ENCODE measurements at places on chromosomes 5 and 9. TPM values are rescaled to one million over a fixed set of nuclear protein-coding genes. Genes with fewer than 3 reads are reported as not detected.
A peak's percentile ranks its signal among the peaks of the same experiment; 100 is the strongest.

- no peak for DNase-seq
These were observed 19.7 kb downstream of the LCP2 start for GRCh38 chr5:170277867-170278281.

GRCh38 chr5:139985733-139986132 is 57.4 kb downstream of the NRG2 start:
- no peak for DNase-seq

- DNase-seq = no peak
These were observed 27.5 kb downstream of the SEC61B start for GRCh38 chr9:99249619-99250018.

DNA sequence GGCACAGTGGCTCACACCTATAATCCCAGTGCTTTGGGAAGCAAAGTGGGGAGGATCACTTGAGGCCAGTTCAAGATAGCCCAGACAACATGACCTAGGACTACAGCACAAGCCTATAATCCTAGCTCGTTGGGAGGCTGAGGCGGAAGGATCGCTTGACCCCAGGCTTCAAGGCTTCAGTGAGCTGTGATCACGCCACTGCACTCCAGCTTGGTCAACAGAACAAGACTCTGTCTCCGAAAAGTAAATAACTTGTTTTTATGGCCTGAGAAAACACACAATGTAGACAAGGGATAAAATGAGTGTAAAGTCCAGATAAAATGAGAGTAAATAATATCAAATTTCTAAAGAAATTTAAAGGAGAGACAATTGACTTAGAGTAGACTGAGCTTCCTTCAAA is 26.3 kb downstream of the SHLD3 start:
- no peak for DNase-seq

DNA sequence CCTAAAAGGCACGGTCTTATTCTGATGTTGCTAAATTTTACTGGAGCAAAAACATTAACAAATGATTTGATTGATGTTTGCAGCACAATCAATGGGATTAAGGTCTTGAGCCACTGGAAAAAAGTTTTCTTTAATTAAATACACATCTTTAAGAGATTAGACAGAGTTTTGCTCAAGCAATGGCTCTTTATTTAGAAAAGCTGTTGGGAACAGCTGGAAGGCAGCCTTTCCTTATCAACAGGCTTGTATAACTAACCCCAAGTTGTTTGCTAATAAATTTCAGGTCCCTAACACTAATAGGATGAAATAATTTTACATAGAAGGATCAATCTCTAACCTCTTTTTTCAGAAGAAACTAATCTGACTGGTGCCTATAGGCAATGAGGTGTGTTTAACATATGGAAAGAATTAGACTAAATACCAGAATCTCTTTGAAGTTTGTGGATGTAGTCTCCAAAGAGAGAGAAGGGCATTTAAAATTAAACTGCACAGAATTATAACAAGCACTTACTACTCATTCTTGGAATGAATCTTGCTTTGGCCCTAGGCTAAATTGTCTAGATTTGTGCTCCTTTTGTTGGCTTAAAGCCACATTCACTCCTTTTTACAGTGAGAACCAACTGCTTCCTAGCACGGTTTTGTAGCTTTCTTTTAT is 67.3 kb upstream of the TNFAIP8 start:
- DNase-seq = no peak

DNA sequence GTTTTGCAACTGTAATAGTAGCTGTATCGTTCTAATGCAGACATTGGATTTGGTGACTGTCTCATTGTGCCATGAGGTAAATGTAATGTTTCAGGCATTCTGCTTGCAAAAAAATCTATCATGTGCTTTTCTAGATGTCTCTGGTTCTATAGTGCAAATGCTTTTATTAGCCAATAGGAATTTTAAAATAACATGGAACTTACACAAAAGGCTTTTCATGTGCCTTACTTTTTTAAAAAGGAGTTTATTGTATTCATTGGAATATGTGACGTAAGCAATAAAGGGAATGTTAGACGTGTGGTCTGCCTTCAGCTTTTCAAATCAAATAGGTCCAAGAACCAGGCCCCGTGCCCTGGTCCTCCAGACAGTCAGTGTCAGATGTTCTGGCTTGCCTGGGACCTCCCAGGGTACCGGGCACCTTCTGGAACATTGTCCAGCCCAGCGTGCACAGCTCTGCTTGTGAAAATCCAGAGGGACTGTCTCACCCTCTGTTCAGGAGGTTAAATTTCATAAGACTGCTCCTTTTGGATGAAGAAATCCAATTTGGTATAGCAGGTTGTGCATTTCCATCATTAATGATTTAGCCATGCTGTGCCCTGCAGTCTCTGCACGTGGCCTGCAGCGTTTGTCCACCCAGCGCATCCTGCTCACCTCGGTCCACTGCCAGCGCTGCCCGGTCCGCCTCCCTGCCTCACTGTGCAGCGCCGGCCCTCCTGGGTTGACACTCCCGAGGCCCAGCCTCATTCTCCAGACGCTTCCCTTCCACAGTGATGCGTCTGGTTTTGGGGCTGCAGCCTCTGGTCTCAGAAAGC is 6.6 kb upstream of the AHRR start:
- DNase-seq = peak; percentile 35

GRCh38 chr5:147411359-147412319 is 98.2 kb downstream of the DPYSL3 start:
- DNase-seq = no peak

PTPRD gene
- 21.5 TPM for total RNA-seq

FNBP1 gene
- total RNA-seq = 19.6 TPM

GABRB2 gene
- total RNA-seq = 4.7 TPM

GRIN3A gene
- total RNA-seq = 0.04 TPM

CARTPT gene
- total RNA-seq = not detected

GGTA1 gene
- total RNA-seq = not detected

Data from H7 (cell line).